ENCODE measurements at places on chromosomes 2 and 18.

GRCh38 chr2:35416391-35417140 lies 939.0 kb upstream of the CRIM1 start:
- DNase-seq: no peak

- no peak for DNase-seq
These were observed 357.0 kb upstream of the ID2 start for GRCh38 chr2:8324901-8325300.

- no peak for DNase-seq
These were observed 1495.5 kb upstream of the ACVR2A start for GRCh38 chr2:146349334-146349733.

DNA sequence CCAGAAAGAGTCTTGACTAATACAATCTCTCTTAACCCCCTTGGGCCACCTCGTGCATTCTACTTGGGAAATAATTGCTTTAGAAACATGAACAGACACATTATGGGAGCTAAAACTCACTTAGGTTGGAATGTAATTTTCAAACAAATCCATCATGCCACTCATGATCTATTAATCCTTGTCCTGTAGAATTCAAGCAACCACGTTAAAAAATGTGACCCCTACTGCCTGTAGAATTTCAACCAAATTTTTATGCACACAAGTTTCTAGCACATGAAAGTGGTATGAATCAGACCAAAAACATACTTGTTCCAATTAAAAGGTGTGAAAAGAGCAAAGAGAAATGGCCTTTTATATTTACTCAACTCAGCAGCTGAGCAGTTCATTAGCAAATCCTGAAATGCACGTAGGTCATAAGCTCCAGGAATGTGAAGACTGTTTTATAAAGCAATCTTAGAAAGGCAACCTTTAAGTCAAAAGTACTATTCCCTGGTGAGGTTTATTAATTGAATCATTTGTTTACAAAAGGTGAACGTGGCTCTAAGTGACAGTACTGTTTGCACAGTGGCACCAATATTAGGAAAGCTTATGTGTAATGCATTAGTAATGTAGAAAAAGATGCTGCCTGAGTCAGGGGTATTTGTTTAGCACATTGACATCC lies 459.4 kb upstream of the UBE2E3 start:
- peak; percentile 22 for DNase-seq

- DNase-seq: no peak
These were observed 283.5 kb upstream of the HDAC4 start for GRCh38 chr2:239684271-239684810.

DNA sequence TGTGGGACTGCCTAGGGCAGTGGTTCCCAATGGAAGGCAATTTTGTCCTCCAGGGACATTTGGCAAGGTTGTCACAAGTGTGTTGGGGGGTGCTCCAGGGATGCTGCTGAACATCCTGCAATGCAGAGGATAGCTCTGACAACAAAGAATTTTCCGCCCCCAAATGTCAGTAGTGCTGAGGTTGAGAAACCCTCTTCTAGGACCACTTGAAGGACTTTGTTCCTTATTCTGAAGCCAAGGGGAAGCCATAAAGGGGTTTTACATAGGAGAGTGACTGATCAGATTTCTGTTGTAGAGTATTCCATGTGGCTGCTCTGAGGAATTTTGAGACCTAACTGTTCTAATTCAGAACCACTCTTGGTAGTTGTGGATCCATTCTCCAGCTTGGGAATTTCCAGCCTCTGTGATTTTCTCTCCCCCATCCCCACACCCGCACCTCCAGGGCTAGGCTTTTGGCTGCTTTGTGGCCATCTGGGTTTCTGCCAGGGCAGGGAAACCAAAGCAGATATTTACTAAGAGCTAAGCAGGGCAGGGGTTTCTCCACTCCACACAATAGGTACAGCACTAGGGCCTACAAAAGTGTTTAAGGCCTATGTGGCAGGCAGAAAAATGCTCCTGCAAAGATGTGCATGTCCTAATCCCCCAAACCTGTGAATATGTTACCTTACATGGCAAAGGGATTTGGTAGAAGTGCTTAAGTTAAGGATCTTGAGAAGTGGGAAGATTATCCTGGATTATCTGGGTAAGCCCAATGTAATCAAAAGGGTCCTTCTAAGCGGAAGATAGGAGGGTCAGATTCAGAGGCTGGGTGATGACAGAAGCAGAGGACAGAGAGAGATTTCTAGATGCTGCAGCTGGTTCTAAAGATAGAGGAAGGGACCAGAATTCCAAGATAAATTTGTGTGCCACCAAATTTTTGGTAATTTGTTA lies 135.4 kb downstream of the TMEM17 start:
- DNase-seq: no peak

DNA sequence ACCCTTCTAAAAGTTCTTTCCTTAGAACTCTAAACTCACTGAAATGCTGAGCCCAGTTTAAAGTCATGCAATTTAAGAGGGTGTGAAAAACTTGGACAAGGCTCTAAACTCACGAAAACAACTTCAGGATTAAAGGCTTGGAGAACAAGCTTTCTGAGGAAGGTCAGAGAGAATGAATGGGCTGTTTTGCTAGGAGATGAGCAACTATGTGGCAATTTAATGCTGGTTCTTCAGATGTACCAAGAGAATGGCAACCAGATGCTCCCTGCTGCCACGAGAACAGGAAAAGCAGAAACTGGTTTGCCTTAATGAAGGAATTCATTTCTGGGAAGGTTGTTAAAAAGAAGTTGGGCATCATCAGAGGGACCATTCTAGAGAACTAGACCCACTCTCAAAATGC lies 77.8 kb upstream of the PMAIP1 start:
- no peak for DNase-seq

- no peak for DNase-seq
These were observed 2.6 kb downstream of the RAB27B start for GRCh38 chr18:54830866-54831265.

- DNase-seq: no peak
These were observed 68.0 kb upstream of the SP3 start for GRCh38 chr2:174033163-174033550.

- DNase-seq: peak; percentile 24
These were observed 116.2 kb upstream of the STPG4 start for GRCh38 chr2:47271054-47272000.

DNA sequence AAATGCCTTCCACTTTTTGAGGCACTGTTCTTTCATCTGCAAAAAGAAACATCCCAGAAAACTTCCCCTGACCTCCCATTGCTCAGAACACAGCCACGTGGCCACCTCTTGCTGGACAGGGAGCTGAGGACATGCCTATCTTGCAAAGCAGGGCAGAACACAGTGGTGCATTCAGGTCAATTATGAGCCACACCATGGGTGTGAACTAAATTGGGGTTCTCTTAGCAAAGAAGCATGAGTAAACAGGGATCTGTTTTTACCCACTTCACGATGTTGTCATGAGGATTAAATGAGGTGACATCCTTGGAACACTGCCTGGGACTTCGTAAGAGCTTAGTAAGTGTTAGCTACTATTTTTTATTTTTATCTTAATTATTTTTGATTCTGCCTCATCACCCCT lies 25.1 kb downstream of the BMP10 start:
- no peak for DNase-seq

DNA sequence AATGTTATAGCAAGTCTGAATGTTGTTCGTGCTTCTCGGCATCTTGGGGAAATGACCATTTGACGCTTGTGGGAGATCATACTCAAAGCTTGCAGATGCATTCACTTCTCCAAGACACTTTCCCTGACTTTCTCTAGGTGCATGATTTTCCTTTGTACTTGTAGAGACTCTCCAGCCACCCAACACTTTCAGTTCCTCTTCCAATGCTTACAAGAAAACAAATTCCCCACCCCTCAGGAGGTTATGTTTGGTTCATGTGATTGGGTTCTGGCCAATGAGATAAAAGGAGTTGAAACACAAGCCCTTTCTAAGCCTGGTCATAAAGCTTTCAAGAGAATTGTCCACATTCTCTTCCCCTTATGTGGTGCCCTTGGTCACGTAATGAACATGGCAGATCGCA lies 156.3 kb downstream of the EPHA4 start:
- DNase-seq: no peak

- DNase-seq: no peak
These were observed 18.2 kb downstream of the TTR start for GRCh38 chr18:31609886-31610285.

DNA sequence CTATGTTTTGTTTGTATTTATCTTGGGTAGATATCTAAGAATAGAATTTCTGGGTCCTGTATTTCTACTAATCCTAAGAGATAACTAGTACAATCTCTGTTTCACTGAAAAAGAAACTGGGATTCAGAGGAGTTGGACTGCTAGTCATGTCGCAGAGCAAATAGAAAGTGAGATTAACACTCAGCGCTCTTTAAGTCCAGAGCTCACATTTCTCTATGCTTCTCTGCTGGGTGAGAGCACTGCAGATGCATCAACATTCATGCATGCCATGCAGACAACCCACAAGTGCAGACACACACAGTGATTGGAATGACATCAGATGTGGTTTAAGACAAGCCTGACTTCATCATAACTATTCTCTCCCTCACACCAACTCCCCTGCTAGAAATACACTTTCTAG lies 563.8 kb downstream of the TDRD15 start:
- no peak for DNase-seq

- DNase-seq: no peak
These were observed 65.1 kb upstream of the YWHAQ start for GRCh38 chr2:9695941-9696340.

DNA sequence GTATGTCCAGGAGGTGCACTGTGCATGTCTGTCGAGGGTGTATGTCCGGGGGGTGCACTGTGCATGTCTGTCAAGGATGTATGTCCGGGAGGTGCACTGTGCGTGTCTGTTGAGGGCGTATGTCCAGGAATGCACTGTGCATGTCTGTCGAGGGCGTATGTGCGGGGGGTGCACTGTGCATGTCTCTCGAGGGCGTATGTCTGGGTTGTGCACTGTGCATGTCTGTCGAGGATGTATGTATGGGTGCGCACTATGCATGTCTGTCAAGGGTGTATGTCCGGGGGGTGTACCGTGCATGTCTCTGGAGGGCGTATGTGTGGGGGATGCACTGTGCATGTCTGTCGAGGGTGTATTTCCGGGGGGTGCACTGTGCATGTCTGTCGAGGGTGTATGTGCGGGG lies 249.3 kb upstream of the MYT1L start:
- DNase-seq: no peak

All from LoVo (cell line).